ENCODE measurements at places on chromosomes 4 and X.

DNA sequence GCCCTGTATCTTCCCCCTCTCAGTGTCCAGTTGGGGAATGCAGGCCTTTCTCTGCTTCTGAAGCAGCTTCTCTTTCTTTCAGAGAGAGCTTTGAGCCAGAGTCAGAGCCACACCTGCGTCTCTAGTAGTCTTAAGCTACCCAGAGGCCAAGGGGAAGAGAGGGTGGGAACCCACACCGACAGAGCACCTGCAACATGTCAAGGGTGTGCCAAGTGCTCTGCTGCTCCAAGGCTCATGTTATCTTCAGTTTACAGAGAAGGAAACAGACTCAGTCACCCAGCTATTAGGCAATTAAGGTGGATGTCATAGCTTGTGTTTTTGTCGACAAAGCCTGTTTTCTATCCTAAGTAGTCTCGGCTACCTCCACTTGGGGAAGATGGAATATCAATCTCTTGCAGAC is 22.7 kb upstream of the RNF212 start:
- H3K4me3 ChIP-seq = no peak overlapping the region
- no peaks in the 10 kb centered on the region for H3K36me3 ChIP-seq
- H3K4me1 ChIP-seq = no peaks in the 10 kb centered on the region
- H3K27ac ChIP-seq = no peak overlapping the region
- no peak for DNase-seq

- no peak overlapping the region for H3K27ac ChIP-seq
- H3K4me1 ChIP-seq = no peaks in the 10 kb centered on the region
- no peaks in the 10 kb centered on the region for H3K27me3 ChIP-seq
- DNase-seq = no peak
- H3K4me3 ChIP-seq = no peak overlapping the region
These were observed 1788.0 kb upstream of the TENM3 start for GRCh38 chr4:180455226-180455625.

DNA sequence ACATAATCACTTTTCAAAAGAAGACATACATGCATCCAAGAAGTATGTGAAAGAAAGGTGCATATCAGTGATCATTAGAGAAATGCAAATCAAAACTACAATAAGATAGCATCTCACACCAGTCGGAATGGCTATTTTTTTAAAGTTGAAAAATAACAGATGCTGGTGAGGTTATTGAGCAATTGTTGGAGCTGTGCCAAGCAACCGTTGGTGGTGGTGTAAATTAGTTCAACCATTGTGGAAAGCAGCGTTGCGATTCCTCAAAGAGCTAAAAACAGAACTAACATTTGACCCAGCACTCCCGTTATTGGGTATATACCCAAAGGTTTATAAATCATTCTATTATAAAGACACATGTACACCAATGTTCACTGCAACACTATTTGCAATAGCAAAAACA is 14.2 kb downstream of the COX7B2 start:
- H3K4me1 ChIP-seq = no peaks in the 10 kb centered on the region
- H3K4me3 ChIP-seq = no peak overlapping the region
- H3K27ac ChIP-seq = no peak overlapping the region
- no peak for DNase-seq
- no peaks in the 10 kb centered on the region for H3K27me3 ChIP-seq

- H3K36me3 ChIP-seq = no peaks in the 10 kb centered on the region
- no peak overlapping the region for H3K4me3 ChIP-seq
- no peaks in the 10 kb centered on the region for H3K27me3 ChIP-seq
- H3K4me1 ChIP-seq = no peaks in the 10 kb centered on the region
- no peak overlapping the region for H3K27ac ChIP-seq
These were observed 88.7 kb downstream of the ATP11C start for GRCh38 chrX:139844163-139844562.

GRCh38 chr4:185541251-185541727 is 6.0 kb upstream of the PDLIM3 start:
- peak; percentile 70 for DNase-seq
- no peaks in the 10 kb centered on the region for H3K36me3 ChIP-seq
- H3K4me1 ChIP-seq = no peaks in the 10 kb centered on the region

GRCh38 chr4:71537551-71538065 is 198.8 kb downstream of the SLC4A4 start:
- H3K36me3 ChIP-seq = no peaks in the 10 kb centered on the region
- no peaks in the 10 kb centered on the region for H3K27me3 ChIP-seq
- H3K27ac ChIP-seq = no peak overlapping the region

DNA sequence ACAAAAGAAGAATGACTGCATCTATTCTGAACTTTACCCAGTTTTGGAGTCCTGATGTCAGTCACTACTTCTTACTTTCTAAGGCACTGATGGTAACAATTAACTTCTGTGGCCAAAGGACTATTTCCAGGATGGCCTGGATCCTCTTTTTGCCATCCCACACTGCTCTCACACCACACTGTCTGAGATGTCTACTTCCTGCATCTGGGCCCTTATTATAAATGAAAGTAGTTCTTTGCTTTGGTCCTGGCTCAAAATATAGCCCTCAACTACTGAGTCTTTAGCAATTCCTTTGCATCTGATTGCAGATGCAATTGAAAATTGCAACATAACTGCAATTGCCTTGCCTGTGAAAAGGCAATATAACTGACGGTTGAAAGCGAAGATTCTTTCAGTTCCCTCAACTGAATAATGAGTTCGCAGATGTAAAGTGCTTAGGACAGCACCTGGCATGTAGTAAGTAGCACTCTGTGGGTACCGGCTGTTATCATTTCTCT is 44.2 kb downstream of the COQ2 start:
- H3K4me1 ChIP-seq = no peaks in the 10 kb centered on the region
- H3K27ac ChIP-seq = no peak overlapping the region
- no peaks in the 10 kb centered on the region for H3K36me3 ChIP-seq
- no peaks in the 10 kb centered on the region for H3K27me3 ChIP-seq
- H3K4me3 ChIP-seq = no peak overlapping the region

- no peak overlapping the region for H3K27ac ChIP-seq
- H3K36me3 ChIP-seq = no peaks in the 10 kb centered on the region
- no peak overlapping the region for H3K4me3 ChIP-seq
- DNase-seq = no peak
These were observed 2.8 kb downstream of the RENBP start for GRCh38 chrX:153941336-153942252.

DNA sequence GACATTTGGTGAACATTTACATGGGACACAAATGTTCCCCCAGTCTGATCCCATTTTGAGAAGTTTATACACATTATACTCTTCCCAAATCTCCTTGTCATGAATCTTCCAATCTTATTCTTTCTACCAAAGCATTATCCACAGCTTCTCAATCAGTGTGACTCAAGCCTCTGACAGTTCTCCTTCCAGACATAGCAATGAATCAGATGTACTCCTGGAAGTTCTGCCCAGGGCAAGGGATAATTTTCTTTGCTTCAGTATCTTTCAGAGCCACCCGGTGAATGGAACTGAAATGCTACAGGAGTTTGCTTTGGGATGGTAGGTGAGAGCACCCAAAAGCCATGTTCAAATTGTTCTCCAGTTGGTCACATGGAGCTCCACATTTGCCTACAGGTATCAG is 145.5 kb downstream of the ANXA5 start:
- no peak for DNase-seq
- H3K4me3 ChIP-seq = no peak overlapping the region
- no peaks in the 10 kb centered on the region for H3K4me1 ChIP-seq
- H3K27ac ChIP-seq = no peak overlapping the region

DNA sequence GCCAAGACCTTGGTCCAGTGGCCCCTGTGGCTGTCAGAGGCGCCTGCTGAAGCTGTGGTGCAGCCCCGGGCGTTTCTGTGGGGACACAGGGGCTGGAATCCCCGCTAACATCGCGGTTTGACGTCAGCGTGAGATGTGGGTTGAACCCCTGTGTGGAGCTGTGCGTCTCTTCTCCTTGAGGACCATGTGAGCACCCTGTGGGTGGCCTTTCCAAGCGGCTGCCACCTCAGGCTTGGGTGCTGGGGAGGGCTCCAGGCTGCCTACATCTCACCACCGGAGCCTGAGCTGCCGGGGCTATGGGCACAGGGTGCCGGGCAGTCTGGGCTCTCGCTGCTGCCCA is 27.7 kb downstream of the UVSSA start:
- no peak overlapping the region for H3K27ac ChIP-seq
- no peaks in the 10 kb centered on the region for H3K4me1 ChIP-seq
- no peaks in the 10 kb centered on the region for H3K27me3 ChIP-seq
- DNase-seq = no peak
- no peak overlapping the region for H3K4me3 ChIP-seq

DNA sequence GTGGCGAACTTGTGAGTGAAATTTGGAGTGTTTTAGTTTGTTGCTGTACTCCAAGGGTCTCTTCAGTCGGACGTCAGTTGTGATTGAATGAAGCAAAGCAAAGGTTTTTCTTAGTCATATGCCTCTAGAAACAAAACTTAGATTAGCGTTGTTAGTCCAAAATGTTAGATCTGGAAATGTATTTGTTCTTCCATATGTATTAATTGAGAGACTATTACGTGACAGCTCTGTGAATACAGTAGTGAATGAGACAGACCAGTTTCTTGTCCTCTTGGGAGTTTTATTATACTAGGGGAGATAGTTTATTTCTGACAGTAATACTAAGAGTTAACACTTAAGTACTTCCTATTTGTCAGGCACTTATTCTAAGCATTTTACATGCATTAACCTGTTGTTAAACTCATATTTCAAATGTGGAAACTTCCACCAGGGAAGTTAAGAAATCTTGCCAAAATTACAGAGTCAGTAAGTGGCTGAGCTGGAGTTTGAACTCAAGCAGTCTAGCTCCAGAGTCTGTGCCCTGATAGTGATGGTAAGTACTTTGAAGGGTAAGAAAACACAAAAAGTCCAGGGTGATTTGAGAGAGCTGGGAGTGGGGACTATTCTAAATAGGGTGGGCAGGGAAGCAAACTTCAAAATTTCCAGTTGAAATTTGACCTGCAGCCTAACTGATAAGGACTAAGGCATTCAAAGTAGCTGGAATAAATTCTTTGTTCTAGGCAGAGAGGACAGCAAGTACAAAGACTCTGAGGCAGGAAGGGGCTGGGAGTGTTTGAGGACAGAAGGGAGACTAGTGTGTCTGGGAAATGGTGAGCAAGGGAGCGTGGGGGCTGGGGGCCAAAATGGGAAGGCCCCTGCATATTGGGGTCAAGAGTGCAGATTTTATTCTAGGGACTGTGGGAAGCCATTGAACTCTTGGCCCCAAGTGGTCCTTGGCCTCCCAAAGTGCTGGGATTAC is 17.0 kb downstream of the ADD1 start:
- no peaks in the 10 kb centered on the region for H3K27me3 ChIP-seq
- H3K36me3 ChIP-seq = no peaks in the 10 kb centered on the region
- H3K4me3 ChIP-seq = no peak overlapping the region
- H3K27ac ChIP-seq = peak overlapping the region; percentile 3
- DNase-seq = no peak

DNA sequence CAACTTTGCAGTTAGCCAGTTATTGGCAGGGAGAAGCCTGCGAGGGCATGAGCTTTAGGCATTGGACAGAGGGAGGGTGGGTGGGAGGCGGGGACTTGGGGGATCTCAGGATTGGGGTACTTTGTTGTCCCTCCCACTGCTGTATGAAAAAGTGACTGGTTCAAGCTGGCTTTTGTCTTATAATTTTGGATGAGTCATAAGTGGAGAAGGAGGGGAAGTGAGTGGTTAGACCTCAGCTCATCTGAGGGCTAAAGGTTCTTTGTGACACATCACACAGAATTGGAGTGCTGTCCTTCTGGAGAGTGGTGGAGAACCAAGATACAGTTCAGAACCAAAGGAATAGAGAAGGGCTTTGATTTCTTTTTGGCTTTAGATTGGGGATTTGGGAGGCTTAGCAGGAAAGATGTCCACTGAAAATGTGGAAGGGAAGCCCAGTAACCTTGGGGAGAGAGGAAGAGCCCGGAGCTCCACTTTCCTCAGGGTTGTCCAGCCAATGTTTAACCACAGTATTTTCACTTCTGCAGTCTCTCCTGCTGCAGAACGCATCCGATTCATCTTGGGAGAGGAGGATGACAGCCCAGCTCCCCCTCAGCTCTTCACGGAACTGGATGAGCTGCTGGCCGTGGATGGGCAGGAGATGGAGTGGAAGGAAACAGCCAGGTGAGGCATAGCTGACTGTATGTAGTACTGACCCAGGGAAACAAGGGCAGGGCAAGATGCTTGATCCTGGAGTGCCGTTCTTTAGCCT is at the start of gene SLC4A4:
SLC4A4 (plus strand) TSS at position 175 of the 748 bp plus-strand sequence.
- H3K36me3 ChIP-seq = no peaks in the 10 kb centered on the region
- H3K27me3 ChIP-seq = no peaks in the 10 kb centered on the region
- no peaks in the 10 kb centered on the region for H3K4me1 ChIP-seq
- H3K4me3 ChIP-seq = no peak within 1 kb of the TSS

DNA sequence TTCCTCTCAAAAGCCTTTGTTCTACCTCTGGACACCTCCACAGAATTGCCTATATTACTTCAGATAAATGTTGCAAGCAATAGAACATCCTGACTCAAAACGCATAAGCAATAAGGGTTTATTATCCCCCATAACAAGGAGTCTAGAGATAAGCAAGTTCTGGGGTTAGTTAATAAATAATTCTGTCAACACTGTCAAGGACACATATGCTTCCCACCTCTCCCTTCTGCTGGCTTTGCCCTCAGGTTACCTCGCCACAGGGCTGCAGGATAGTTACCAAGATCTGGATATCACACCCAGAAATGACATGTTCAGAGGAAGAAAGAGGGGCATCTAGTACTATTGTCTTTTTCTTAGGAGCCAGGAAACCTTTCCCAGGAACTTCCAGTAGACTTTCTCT is 14.0 kb upstream of the DUSP21 start:
- H3K36me3 ChIP-seq = no peaks in the 10 kb centered on the region
- no peaks in the 10 kb centered on the region for H3K4me1 ChIP-seq
- no peaks in the 10 kb centered on the region for H3K27me3 ChIP-seq

DNA sequence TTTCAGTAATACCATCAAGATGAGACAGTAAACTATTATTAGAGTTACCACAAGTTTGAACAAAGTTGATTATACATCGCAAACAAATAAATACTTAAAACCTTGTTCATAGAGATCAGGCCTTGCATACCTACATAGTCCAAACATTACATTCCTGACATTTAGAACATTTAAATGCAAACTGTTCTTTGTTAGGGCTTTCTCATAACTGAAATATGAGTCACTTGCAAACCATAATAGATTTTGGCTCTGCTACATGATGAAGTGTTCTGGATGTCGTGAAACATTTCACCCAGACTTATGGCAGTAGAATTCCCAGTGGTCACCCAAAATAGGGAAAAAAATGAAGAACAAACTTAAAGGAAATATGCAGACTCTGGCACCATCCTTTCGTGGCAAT is 75.0 kb downstream of the FAT4 start:
- no peaks in the 10 kb centered on the region for H3K4me1 ChIP-seq
- peak overlapping the region; percentile 43 for H3K27ac ChIP-seq
- no peak for DNase-seq
- H3K36me3 ChIP-seq = no peaks in the 10 kb centered on the region
- no peak overlapping the region for H3K4me3 ChIP-seq
- H3K27me3 ChIP-seq = no peaks in the 10 kb centered on the region

GRCh38 chrX:64994131-64994798 is 18.0 kb upstream of the ZC4H2 start:
- H3K27ac ChIP-seq = no peak overlapping the region
- no peaks in the 10 kb centered on the region for H3K27me3 ChIP-seq
- H3K4me3 ChIP-seq = no peak overlapping the region
- no peaks in the 10 kb centered on the region for H3K36me3 ChIP-seq
- DNase-seq = no peak
